ENCODE measurements at places on chromosomes 6 and 20. TPM values are rescaled to one million over a fixed set of nuclear protein-coding genes. Genes with fewer than 3 reads are reported as not detected.
A peak's percentile ranks its signal among the peaks of the same experiment; 100 is the strongest.

DNA sequence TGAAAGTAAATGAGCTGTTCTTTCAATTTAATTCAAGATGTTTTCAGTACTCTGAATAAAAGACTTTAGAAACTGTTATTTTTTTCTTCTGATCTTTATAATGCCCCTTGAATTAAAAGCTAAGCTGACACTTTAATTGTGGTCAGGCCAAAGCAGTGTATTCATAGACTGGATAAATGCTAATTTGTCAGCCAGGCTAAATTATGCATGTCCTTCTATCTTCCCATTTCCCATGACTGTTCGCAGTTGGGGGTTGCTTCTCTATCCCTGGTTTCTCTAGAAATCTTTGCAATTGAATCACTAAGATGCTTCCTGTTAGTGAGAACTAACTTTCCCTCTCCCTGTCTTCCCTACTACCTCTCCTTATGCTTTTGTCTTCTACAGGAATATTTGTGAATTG lies 396.2 kb downstream of the RFPL4B start:
- no peak overlapping the region for H3K4me3 ChIP-seq
- DNase-seq = no peak
- H3K27me3 ChIP-seq = no peaks in the 10 kb centered on the region
- H3K27ac ChIP-seq = no peak overlapping the region
- H3K4me1 ChIP-seq = no peaks in the 10 kb centered on the region

- no peak overlapping the region for H3K27ac ChIP-seq
- DNase-seq = no peak
- no peaks in the 10 kb centered on the region for H3K36me3 ChIP-seq
- H3K27me3 ChIP-seq = no peaks in the 10 kb centered on the region
Observed at GRCh38 chr6:73121421-73121993, 103.8 kb downstream of the KHDC1L start.

GRCh38 chr6:53250176-53251032 lies 98.3 kb downstream of the ELOVL5 start:
- peaks cover 10% of the 10 kb centered on the region for H3K4me1 ChIP-seq
- peak overlapping the region; percentile 79 for H3K27ac ChIP-seq
- DNase-seq = no peak
- H3K27me3 ChIP-seq = no peaks in the 10 kb centered on the region

- H3K36me3 ChIP-seq = no peaks in the 10 kb centered on the region
- H3K4me3 ChIP-seq = peak overlapping the region; percentile 2
- H3K4me1 ChIP-seq = peaks cover 48% of the 10 kb centered on the region
- no peaks in the 10 kb centered on the region for H3K27me3 ChIP-seq
- H3K27ac ChIP-seq = no peak overlapping the region
Observed at GRCh38 chr6:118537574-118537973, 10.5 kb upstream of the PLN start.

DNA sequence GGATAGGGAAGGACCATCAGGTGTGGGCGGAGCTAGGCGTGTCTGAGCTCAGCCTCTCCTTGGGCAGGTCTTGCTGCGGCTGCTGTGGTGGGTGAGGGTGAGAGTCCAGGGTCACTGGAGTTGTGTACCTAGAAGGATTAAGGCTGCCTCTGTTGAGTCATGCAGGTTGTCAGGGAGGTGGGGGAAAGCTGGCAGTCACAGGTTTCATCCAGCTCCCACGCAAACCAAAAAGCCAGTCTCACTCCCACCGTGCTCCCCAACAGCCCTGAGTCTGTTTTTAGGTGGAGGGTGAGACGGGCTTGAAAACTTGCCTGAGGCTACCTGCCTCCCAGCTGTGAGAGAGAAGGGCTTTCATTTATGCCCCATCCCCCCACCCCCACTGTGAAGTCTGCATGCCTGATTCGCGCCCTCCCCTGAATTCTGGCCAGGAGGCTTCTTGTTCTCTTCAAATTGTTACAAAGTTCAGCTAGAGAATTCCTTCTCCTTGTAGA lies 161.5 kb downstream of the MYLK4 start:
- H3K4me1 ChIP-seq = peaks cover 28% of the 10 kb centered on the region
- H3K27ac ChIP-seq = no peak overlapping the region
- no peaks in the 10 kb centered on the region for H3K27me3 ChIP-seq
- no peak for DNase-seq

- no peaks in the 10 kb centered on the region for H3K36me3 ChIP-seq
- H3K4me1 ChIP-seq = no peaks in the 10 kb centered on the region
- DNase-seq = no peak
- no peak overlapping the region for H3K4me3 ChIP-seq
Observed at GRCh38 chr6:127539272-127539671, 20.1 kb upstream of the MTCL3 start.

The KCNB1 gene
- 1.4 TPM for total RNA-seq

The ANKRD66 gene
- not detected for total RNA-seq

The AKAP12 gene
- total RNA-seq = 102 TPM

The JPH2 gene
- total RNA-seq = 169 TPM

The ADGRF5 gene
- 13.5 TPM for total RNA-seq
